ENCODE measurements at places on chromosomes 2 and 18. TPM values are rescaled to one million over a fixed set of nuclear protein-coding genes. Genes with fewer than 3 reads are reported as not detected.

RHBDD1 gene
- 34.1 TPM for total RNA-seq

DNA sequence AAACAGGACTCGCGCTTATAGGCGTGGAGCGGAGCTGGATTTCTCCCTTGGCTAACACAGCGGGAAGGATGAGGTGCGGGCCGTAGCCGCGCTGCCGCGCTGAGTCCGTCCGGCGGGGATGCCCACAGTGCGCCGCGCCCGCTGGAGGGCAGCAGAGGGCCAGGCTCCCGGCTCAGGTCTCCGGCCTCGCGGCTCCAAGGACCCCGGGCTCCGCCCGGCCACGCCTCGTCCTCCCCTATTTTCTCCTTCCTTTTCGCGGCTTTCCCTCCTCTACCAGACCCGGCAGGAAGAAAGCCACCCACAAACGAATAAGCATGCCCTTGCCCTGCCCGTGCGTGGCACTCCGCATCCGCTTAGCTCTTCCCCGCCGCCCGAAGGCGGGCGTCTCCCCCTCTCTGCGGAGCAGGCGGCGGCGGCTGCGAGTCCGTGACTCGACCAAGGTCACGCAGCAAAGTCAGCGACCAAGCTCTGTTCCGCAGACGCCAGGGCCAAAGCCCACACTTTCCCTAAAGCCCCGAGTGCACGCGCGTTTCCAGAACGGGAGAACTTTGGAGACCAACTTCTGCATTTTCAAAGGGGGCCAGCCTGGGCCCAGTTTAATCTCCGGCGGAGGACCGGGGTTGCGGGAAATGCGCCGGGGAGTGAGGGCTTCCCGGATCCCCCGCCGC lies 48.5 kb downstream of the KCNIP3 start:
- peak; percentile 92 for DNase-seq

IL1B gene
- total RNA-seq, result 6.9 TPM

AQP4 gene
- 0.98 TPM for total RNA-seq

DNA sequence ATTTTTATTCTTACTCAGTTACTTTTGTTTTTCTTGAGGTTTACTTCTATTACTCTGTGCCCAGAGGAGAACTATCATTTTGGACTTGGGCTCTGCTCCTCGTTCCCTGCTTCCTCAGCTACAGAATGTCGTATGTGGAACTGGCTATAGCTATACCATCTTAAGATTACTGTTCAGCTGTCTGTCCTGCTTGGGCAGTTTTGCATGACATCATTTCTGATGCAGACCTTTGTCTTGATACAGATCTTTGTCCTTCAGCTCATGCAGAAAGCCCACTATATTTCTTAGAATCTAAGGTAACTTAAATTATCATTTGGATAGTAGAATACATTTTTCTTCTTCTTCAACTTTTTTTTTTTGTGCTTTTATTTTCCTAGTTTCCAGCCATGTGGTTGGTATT lies 13.8 kb upstream of the C1GALT1C1L start:
- no peak for DNase-seq

GRCh38 chr2:40962026-40962425 lies 510.1 kb upstream of the SLC8A1 start:
- no peak for DNase-seq

- no peak for DNase-seq
These were observed 148.6 kb downstream of the WDR7 start for GRCh38 chr18:56799756-56800155.

DNA sequence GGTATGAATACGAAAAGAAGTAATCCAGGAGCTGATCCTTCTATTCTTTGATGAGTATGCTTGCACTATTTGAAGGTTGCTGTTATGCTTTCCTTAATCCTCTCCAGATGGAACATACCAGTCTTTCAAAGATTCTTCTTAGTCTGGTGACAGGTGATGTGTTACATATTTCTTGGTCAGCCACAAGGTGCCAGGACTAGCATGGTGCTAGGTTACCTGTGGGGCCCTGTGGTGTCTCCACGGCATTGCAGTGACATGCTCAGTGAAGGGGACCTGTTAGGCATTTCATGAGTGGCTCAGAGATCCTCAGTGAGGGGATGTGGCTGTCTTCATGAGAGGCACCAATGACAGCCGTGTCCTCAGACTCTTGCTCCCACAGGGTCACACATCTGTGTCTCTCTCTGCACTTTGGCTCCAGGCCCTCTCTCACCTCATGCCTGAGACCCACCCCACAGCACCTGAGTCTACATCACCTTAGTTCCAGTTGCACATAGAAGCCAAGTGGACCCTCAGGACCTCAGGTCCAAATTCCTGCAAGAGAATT lies 13.1 kb upstream of the RAB31 start:
- DNase-seq, result no peak

DNA sequence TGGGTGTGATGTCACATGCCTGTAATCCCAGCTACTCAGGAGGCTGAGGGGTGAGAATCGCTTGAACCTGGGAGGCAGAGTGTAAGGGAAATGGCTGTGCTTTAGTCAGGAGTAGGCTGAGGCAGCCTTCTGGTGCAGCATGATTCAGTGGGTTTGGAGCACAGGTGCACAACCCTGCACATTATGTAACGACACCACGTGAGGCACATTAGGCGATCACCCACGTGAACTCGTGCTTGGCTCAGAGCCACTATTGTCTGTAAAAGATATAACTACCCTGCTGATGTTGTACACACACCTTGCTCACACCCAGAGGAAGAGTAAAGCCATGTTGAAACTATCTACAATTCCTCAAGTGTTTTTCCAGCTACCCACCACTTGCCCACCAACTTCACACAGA lies 54.8 kb upstream of the ZC3H15 start:
- no peak for DNase-seq

All from spleen (tissue), 13 donors.